ENCODE measurements at places on chromosomes 13 and 19.

GRCh38 chr13:34469196-34469986, 472.7 kb upstream of the NBEA start:
- DNase-seq, result no peak

DNA sequence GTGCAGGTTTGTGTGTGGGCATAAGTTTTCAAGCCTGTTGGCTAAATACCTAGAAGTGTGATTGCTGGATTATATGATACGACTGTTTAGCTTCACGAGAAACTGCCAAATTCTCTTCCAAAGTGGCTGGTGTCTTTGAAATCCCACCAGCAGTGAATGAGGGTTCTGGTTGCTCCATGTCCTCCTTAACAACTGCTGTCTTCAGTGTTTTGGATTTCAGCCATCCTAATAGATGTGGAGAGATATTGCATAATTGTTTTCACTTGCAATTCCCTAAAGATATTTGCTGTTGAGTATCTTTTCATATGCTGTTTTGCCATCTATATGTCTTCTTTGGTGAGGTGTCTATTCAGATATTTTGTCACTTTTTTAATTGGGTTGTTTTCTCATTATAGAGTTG, 390.5 kb downstream of the ZNF536 start:
- no peak for DNase-seq

DNA sequence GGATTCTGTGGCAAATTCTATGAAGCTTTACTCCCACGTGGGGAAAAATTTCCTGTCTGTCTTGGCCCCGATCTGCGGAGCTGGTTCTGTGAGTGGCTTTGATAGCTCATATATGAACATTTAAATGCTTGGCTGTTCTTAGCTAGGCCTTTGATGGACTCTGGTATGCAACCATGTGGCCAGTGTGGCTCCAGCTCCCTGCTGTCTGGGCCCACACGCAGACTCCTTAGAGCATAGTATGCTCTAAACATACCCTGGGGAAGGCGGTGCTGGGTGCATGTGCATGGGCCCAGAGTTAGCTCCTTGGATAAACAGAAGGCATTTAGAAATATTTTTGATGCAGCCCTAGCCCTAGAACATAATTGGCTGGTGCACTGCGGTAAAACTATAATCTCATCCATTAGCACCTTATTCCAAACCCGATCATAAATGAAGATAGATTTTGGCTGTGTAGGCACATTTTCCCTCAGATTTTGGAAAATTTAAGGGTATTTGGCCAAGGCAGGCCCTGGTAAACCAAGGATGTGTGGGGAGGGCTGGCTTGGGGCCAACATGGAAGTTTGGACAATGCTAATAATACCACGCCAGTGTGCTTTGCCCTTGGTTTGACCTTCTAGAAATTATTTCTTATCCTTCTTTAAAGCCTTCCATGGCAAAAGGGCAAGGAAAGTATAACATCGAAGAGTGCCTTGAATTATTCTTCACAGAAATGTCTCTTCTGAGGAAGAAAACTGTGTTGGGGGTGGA, 153.5 kb downstream of the LMO7 start:
- DNase-seq, result no peak

GRCh38 chr19:11465600-11465999, 15.2 kb downstream of the ELAVL3 start:
- DNase-seq, result no peak

DNA sequence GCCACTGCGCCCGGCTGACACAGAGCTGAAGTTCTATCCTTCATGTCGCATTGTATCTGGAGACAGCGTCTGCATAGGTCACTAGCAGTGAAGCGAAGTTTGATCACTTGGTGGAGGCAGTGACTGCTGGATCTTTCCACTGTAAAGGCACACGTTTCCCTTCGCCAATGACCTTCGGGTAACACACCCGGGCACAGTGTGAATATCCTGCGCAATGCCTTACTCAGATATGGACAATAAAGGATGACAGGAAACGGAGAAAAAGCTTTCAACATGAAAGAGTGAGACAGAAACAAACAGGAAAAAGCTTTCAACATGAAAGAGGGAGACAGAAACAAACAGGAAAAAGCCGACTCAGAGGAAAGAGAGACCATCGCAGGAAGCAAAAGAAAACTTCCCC, 17.1 kb downstream of the ARL11 start:
- DNase-seq, result no peak

GRCh38 chr19:31863122-31863521, 482.3 kb upstream of the ZNF507 start:
- DNase-seq, result no peak

GRCh38 chr13:110156301-110157049, 150.5 kb downstream of the COL4A1 start:
- DNase-seq, result no peak

DNA sequence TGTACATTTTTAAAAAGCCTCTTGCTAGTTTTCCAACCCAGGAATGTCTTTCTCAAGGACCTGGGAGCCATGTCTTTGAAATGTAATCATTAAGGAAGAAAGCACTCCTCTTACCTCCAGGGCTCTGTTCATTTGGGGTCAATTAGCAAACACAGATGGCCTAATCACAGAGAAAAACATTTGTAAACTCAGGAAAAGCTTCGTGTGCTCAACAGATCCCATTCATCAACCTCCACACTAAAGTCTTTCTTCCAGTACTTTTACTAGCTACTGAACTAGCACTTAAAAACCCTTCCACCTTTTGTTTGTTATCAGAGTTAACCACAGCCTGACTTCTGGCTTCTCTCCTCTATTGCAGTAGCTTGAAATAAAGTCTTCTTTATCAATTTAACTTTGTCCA, 441.4 kb downstream of the PCDH20 start:
- DNase-seq, result no peak

- no peak for DNase-seq
Observed at GRCh38 chr13:81682081-81682630, 1341.2 kb upstream of the SPRY2 start.

- no peak for DNase-seq
Observed at GRCh38 chr13:36685927-36686326, 12.1 kb downstream of the SERTM1 start.

- no peak for DNase-seq
Observed at GRCh38 chr13:66659701-66660467, 570.3 kb downstream of the PCDH9 start.

- DNase-seq, result no peak
Observed at GRCh38 chr19:14086098-14086497, 515 bp upstream of the C19orf67 start.

GRCh38 chr19:35675589-35676140, 9.3 kb downstream of the UPK1A start:
- no peak for DNase-seq

GRCh38 chr19:38662537-38663155, 15.2 kb downstream of the ACTN4 start:
- DNase-seq, result no peak

DNA sequence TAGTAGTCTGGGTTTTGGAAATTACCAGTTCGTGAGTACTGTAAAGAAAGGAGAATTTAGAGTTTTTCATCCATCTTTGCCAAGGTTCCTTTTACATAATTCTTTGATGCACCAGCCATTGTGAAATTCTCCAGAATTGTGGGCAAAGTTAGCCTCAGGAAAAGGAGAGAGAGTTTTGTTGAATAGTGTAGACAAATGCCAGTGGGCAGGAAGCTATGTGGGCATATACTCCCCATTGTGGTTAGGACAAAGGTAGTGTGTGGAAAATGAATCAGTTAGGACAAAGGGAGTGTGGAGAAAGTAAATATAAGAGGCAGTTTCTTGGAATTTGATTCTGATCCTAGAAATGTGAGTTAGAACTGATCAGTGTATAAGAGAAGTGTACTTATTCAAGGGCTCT, 67.9 kb downstream of the PCCA start:
- no peak for DNase-seq

- no peak for DNase-seq
Observed at GRCh38 chr19:41638641-41639081, 11.8 kb upstream of the CEACAM4 start.

DNA sequence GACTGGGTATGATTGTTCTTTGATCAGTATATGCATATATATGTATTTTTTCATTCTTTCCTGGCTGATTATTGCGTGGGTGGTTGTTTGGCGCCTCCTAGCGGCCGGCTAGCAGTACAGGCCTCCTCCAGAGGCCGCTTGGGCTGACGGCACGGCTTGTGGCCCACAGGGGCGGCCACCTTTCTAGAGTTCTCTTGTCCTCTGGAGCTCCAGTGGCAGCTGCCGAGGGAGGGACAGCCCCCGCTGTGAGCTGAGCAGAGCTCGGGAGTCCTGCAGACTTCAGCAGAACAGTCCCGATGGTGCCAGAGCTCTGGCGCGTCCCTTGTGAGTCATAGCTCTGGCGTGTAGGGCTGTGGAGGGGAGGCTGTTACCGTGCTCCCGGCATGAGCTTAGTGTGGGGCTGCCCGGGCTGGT, 22.5 kb upstream of the ZNF429 start:
- no peak for DNase-seq

DNA sequence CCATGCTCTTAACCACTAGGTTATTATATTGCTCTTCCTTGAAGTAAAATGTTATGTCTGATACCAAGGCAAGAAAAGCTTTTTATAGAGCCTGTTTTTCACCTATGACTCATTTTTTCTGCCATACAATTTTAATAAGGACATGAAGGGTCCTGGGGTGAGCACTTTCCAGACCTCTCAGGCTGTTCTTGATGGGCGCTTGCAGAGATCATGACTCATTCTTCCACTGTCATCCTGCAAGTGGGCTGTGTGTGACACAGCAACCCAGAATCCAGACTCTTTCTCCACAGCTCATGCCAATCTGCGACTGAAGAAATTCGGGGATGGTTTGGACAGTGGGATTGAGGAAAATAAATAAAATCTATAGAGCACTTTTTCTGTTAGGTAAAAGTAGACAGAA, 506.7 kb upstream of the NBEA start:
- no peak for DNase-seq

DNA sequence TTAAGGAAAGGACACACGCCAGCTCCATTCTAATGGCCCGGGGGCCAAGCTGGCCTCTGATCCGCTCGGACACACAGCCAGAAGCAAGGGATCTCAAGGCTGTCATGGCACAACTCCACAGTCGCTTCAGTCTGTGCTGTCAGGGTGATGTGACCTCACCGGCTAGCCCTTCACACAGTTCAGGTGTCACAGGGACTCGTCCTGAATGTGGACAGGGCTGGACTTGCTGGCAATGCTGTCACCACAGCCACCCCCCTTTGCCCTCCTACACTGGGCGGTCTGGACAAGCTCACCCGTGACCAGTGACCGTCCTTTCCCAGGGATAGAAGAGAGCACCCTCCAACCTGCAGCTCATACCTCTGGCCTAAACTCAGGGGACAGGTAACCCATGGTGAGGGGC, 15.2 kb downstream of the SUGP1 start:
- no peak for DNase-seq

DNA sequence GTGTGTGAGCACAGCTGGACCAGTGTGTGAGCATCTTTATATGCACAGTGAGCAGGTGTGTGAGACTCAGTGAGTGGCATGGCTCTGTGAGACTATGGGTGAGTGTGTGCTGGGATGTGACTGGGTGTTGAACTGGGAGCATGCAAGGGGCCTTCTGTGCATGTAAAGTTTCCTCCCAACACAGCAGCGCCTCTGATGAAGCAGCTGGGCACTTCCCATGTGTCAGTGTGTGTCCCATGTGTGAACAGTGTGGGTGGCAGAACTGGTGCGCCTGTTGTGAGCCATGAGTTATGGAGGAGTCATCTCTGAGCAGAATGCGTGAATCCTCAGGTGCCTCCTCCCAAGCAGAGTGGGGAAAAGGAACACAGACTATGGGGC, 24.1 kb downstream of the LGALS16 start:
- DNase-seq, result no peak

GRCh38 chr13:40228990-40229389, 437.5 kb downstream of the FOXO1 start:
- DNase-seq, result no peak

DNA sequence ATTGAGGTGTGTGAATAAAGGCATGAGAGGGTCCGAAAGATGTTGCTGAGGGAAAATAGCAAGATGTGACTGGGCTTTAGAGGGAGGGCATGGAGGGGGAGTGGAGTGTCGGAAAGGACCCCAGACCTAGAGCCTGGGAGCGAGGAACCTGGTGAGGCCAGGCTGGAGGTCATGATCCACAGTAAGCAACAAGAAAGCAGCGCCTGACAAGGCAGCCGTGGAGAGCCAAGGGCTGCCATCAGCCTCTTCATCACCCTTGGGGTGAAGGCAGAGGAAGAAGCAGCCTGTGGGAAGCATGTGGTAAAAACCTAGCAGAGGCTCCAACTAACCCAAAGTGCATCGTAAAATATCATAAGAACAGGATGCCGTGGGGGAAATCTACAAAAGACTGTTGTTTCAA, 162.8 kb upstream of the SOX1 start:
- DNase-seq, result no peak

- no peak for DNase-seq
Observed at GRCh38 chr19:46030812-46031550, 8.1 kb upstream of the PGLYRP1 start.

GRCh38 chr13:26896986-26897668, 136.5 kb upstream of the GPR12 start:
- DNase-seq, result no peak

GRCh38 chr13:73063166-73063565, 4.4 kb downstream of the KLF5 start:
- no peak for DNase-seq

- no peak for DNase-seq
Observed at GRCh38 chr19:16449330-16449961, 22.3 kb downstream of the EPS15L1 start.

DNA sequence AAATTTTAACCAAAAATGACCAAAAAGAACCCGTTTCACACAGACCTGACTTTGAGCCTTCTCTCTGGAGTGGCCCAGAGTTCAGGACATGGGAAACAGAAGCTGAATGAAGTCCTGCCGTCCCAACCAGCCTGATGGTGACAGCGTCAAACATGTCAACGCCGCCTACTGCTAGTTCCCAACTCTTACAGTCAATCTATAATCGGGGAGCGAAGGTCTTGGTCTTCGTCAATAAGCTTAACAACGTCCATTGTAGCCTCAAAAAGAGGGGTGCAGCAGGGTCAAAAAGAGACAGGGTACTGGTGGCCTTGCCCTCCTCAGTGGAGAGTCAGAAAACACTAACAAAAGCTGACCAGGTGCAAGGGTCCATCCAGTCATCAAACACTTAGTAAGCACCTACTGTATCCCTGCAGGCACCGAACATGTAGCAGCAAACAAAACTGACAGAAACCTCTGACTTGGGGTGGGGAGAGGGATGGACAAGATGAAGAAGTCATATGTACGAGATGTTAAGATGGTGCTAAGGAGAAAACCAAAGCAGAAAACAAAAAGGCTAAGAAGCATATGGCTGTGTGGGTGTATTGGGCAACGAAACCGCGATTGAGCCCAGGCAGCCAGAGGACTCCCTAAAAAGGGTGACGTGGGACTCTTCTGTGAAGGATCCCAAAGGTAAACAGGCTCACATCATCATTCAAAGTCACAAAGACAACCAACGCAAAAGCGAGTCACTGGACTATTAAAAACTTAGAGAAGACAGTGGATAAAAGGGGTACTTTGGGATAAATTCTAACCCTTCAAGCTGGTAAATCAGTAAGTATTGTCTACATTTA, 12.0 kb downstream of the MLLT1 start:
- DNase-seq, result no peak

GRCh38 chr19:19202707-19203011, 555 bp downstream of the NR2C2AP start:
- no peak for DNase-seq

All from hypothalamus (tissue), 51 donors.